ENCODE measurements at places on chromosomes 13 and 19. TPM values are rescaled to one million over a fixed set of nuclear protein-coding genes. Genes with fewer than 3 reads are reported as not detected.

The CGB5 gene
- not detected for total RNA-seq

The FZR1 gene
- 21.4 TPM for total RNA-seq

The FGF22 gene
- total RNA-seq: not detected

The ZNF333 gene
- 7.0 TPM for total RNA-seq

- DNase-seq: peak; percentile 44
These were observed 717 bp downstream of the SPRYD7 start for GRCh38 chr13:49935171-49936074.

Measured in heart left ventricle (tissue), 16 donors.